ENCODE measurements at places on chromosomes 5 and 9.

DNA sequence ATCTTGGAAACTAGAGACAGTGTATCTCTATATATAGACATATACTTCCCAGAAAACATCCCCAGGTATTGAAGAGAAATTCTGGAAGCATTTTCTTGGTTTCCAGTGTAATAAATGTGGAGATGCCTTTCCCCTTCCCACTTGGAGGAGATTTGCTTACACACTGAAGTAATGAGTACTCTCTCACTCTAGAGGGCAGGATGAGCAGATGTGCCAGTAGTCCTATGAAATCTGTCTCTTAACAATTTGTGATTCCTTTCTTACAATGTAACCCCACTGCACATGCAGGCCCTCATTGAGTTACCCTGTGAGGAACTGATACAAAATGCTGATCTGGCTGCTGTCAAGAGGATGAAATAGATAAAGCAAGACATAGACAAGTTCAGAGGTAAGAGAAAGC lies 567.2 kb downstream of the SLCO4C1 start:
- no peak for DNase-seq

- DNase-seq = no peak
Observed at GRCh38 chr5:94707359-94707758, 88.9 kb downstream of the SLF1 start.

DNA sequence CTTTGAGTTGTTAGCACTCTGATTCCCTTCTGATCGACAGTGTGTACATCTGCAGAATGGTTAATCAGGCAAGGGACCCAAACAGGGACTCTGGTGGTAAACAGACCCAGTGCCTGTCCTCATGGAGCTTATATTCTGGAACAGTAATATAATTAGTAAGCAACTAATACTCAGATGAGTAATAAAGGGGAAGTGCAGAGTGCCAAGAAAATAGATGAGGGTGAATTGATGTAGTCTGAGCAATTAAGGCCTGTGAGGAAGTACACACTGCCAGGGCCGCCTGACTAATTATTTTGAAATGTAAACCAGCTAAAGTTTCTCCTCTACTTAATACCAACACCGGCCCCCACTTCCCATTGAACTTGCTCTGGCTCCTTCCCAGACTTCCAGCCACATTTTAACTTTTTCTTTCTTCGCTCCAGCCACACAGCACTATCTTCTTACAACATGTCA lies 4.2 kb downstream of the DHX29 start:
- no peak for DNase-seq

GRCh38 chr9:18002718-18003438 lies 424.0 kb downstream of the SH3GL2 start:
- DNase-seq = no peak

GRCh38 chr5:2147504-2148311 lies 265.0 kb upstream of the IRX4 start:
- DNase-seq = no peak

GRCh38 chr9:14301583-14302021 lies 12.3 kb downstream of the NFIB start:
- no peak for DNase-seq

DNA sequence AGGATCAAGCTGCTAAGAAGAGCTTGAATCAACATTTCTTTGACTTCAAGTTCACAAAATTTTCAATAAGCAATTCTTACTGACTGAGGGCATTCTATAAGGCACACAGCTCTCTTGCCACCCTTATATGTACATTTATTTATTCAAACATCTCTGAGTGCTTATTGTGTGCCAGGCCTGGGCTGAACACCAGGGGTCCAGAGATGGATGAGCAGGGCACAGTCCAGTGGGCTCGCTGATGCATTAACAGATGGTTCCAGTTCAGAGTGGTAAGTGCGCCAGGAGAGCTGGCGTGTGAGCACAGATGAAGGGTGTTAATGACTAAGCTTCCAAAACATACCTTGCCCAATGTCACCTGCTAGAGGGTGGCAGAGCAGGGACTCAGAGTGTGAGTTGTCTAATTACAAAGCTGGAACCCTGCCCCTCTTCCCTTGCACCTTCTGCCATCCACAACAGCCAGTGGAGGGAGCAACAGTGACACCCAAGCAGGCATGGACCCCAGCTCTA lies 24.6 kb downstream of the ALG2 start:
- DNase-seq = no peak

DNA sequence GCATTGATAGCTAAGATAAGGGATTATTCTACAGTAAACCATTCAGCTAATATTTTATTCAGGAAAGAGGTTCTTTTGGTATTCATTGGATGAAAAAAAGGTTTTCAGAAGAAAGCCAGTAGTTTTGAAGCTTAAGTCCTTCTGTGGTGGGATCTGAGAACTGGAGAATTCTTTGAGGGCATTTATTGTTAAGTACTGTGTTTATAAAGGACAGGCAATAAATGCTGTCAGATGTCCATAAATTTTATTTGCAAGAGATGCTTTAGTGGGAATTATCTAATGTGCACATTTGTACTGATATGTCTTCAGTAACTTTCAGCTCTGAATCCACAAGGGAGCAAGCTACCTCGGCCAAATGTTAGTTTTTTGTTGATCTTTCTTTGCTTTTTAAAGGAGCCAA lies 321.3 kb downstream of the MARCHF11 start:
- DNase-seq = no peak

DNA sequence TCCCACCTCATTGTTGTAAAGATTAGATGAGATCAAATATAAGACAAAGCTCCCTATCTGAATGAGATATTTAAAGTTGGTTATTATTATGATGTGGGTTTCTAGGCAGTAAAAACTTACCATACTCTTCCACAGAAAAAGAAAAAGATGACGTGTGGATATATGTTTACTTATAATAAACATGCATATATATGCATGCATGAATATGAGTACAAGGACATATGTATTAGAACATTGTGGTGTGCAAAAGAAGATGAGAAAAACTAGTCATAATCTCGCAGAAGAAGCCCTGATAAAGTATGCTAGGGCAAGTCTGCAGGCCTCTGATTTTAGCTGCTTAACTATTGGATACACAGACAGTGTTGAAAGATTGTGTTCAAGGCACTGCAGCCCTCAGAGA lies 10.1 kb upstream of the THBS4 start:
- DNase-seq = no peak

- no peak for DNase-seq
Observed at GRCh38 chr9:113480612-113481011, 17.1 kb downstream of the RGS3 start.

- DNase-seq = no peak
Observed at GRCh38 chr5:74576941-74577456, 63.5 kb downstream of the ENC1 start.

DNA sequence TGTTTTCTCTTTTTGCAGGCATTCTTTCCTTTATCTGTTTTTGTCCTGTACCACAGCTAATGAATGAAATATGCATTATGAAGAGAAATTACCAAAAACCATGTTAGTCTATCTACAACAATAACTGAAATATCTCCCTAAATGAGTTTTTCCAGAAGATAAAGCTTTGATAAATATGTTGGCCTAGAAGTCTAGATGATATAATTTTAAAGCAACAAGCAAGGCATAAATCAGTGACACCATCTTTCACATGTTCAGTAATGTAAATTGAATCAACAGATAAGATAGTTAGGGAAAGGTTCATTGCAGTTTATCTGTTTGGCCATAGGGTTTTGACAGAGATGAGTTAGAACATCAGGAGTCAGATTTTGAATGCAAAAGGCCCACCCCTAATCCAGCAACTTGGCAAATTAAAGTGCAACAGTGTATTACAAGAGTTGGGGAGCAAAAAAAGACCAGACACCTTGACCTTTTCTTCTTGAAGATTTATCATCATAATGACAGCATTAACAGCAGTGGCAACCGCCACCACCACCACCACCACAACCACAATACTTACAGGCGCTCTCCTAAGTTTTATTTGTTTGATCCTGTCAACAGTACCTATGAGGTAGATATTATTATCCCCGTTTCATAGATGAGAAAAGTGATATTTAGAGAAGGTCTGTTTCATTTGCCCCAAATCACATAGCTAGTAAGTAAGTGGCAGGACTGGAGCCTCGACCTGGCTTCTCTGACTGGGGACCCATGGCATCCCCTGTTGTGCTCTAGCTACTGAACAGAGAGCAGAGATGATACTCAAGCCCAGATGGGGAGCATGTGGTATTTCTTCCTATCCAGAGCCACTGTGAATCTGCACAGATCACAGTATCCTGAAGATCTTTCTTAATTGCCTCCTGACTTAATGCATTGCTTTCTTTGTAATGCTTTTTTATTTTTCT lies 122.8 kb upstream of the DHFR start:
- DNase-seq = no peak

DNA sequence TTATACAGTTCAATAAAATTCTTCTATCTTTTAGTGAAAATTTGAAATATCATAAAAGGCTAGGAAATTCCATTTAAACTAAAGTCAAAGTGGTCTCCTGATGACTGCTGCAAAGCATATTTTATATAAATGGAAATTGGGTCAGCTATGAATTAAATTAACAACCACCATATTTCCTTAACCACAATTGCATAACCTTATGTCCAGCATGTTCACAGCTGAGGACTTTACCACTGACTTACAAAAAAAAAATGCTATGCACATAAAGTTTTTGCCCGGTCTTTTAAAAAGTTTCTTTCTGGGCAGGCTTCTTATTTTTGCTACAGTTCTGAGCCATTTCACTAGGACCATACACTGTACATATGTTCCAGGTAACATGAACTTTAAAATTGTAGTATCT lies 208.6 kb upstream of the RGMB start:
- DNase-seq = no peak

DNA sequence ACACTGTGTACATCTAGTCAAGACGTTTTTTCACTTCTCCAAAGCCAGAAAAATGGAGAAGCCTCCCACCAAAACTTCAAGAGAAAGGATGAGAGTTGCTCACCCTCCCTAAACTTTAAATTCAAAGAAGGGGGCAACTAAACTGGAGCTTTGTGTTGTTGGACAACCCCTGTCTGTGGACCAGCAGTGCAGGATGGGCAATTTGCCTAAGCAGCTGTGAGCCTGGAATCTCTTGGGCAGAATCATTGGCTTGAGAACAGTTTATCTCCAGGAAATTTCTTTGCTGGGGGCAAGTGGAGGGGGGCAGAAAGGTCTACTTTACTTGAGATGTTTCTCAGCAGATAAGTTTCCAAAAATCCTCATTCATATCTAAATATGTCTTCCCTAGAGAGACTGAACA lies 151.8 kb downstream of the MUSK start:
- DNase-seq = no peak
